ENCODE measurements at places on chromosomes 16 and 17.

GRCh38 chr17:21164620-21165019 is 37.9 kb downstream of the DHRS7B start:
- no peak for DNase-seq

GRCh38 chr17:65184235-65184959 is 47.2 kb downstream of the RGS9 start:
- DNase-seq = no peak

DNA sequence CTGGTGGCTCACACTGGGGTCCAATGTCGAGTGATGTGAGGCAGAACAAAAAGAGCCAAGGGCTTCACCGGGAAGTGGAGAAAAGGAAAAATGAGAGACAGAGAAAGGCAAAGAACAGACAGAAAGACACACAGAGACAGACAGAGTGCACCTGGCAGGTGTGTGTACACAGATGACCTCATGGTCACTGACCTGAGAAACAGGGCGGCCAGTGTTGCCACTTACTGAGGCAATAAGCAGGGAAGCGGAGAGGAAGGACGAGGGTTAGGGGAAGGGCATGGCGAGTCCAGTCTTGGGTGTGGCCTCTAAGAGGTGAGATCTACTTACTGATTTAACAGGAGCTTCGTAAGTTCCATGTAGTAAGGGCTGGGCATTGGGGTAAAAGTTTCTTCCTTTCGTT is 7.5 kb downstream of the GINS2 start:
- DNase-seq = no peak

- DNase-seq = no peak
These were observed 63.6 kb downstream of the SMG6 start for GRCh38 chr17:2239882-2240430.

DNA sequence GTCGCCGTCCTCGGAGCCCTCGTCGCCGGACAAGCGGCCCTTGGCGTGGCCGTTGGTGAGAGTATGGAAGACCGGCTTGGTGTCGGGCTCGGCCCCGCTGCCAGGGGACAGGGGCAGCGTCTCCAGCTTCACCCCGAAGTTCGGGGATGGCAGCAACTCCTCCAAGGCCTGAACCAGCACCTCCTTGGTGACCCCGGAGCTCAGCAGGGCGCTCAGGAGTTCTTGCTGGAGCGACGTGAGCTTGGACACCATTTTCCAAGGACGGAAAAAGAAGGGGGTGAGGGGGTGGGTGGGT is 279 bp downstream of the HNF1B start:
- no peak for DNase-seq

DNA sequence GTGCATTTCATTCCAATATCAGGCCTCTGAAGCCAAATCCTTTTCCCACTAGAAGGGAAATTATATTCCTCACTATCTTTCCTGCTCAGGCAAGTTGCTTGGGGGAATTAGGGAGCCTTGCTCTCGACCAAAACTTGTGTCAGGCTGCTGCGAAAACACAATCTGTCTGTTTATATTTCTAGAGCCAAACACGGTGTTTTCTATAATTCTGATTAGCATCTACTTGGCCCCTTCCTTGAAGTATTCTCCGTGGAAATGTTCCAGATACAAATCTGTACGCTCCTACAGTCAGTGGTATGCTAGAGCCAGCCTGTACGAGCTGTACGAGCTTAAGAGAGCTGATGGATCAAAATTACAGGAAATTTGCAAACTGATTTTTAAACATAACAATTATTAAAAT is 299.3 kb upstream of the SALL1 start:
- no peak for DNase-seq

DNA sequence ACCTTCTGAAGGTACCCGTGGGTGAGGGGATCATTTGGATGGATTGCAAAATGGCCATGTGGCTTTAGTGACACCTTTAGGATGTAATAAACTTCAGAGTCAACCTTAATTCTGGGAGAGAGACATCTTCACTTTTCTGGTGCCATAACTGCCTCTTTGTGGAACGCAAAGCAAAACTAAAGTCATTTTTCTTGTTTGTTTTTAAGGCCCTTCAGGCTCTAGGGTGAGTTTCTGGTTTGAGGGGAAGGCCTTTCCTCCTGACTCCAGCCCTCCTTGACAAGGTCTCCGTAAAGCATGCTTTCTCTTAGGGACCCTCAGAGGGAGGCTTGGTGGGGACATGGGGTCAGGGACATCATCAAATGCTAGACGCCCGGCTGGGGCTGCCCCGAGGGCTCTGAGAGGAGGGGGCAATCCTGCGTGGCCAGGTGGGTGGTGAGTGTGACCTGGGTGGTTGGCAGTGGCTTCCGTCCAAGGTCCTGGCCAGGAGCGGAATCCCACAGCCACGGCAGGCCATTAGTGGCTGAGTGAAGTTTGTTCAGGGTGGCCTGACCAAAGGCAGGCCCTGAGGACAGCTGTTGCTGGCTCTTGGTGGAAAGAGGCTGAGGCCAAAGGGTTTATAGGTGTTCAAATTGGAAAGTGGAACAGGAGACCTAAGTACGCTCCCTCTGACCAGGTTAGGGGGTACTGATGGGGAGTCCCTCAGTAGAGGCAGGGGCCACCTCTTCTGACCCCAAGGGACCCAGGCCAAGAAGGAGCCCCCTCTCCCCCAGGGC is 112.2 kb downstream of the METRNL start:
- DNase-seq = no peak

- peak; percentile 39 for DNase-seq
These were observed 611 bp downstream of the SMARCE1 start for GRCh38 chr17:40646791-40647623.

GRCh38 chr16:74723256-74723655 is 22.6 kb upstream of the MLKL start:
- no peak for DNase-seq

- no peak for DNase-seq
These were observed 89.4 kb downstream of the KIF2B start for GRCh38 chr17:53912117-53912516.
